ENCODE measurements at places on chromosomes 1 and 21.

DNA sequence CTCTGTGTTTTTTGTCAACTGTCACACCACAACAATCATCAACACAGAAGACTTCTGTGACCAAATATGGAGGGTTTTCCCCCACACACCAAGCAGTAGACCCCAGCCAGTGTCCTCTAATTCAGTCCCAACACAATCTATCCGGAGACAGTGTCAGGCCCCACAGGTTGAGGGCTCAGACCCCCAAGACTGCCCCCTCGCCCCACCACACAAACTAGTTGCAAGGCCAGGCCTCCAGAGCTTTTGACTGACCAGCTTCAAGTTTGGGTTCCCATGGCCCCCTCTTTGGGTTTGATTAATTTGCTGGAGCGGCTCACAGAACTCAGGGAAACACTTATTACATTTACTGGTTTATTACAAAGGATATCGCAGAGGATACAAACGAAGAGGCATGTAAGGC, 37.2 kb downstream of the NEK2 start:
- DNase-seq = no peak

DNA sequence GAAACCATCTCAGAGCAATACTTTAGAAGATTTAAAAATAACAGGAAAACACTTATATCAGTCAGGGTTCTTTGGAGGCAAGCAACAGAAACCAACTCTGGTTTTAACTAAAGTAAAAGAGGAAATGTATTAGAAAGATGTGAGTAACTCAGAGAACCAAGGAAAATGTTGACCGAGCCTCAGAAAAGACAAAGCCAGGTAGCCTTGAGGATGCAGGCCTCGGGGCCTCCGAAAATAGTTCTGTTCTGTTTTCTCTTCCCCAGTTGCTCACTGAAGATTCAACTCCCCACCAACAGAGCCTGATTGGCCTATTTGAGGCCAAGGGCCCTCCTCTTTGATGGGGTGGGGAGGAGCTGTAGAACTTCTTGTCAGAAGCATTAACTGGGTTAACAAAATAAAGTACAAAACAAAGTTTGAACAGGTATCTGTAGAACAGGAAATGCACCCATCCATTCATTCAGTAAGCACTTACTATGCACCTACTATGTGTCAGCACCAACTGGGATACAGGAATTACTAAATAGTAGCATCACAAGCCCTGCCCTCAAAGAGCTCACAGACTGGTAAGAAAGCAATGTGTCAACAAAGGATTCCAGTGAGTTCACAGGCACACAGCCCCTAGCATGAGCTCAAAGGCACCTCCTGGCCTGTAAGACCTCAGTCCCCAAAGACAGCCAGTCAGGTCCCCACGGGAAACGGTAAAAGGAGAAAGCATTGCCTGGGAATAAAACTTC, 12.6 kb downstream of the SLAMF8 start:
- no peak for DNase-seq

DNA sequence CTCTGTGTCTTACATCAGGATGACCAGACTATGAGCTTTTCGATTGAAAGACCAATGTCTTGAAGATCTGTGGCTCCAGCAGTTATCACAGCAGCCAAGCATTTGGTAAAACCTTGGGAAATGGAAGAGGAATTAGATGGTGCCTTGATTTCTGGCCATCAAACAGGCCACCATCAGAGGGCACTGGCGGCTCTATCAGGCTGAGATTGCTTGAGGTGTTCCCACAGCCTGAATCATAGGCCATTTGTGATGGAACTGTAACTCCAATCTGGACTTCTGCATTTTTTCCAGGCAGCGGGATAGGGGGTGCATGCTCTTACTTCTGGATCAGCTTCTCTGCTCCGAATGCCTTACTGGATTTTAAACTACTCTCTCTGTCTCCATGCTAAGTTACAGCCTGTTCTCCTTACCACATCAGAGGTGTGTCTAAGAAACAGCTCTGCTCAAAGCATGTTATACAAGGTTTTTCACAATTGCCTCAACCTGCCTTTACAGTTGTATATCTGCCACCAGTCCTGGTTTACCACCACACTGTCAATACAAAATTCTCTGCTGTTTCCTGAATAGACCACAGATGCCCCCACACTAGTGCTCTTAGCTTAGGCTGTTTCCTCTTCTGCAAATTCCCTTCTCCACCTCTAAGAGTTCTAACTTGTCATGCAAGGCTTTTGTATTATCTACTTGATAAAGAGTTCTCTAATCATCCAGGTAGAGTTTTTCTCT, 180.9 kb downstream of the PTGER3 start:
- no peak for DNase-seq

GRCh38 chr21:28541371-28542112, 451.1 kb downstream of the LTN1 start:
- DNase-seq = no peak

GRCh38 chr1:98323906-98324358, 337.6 kb upstream of the SNX7 start:
- DNase-seq = no peak

DNA sequence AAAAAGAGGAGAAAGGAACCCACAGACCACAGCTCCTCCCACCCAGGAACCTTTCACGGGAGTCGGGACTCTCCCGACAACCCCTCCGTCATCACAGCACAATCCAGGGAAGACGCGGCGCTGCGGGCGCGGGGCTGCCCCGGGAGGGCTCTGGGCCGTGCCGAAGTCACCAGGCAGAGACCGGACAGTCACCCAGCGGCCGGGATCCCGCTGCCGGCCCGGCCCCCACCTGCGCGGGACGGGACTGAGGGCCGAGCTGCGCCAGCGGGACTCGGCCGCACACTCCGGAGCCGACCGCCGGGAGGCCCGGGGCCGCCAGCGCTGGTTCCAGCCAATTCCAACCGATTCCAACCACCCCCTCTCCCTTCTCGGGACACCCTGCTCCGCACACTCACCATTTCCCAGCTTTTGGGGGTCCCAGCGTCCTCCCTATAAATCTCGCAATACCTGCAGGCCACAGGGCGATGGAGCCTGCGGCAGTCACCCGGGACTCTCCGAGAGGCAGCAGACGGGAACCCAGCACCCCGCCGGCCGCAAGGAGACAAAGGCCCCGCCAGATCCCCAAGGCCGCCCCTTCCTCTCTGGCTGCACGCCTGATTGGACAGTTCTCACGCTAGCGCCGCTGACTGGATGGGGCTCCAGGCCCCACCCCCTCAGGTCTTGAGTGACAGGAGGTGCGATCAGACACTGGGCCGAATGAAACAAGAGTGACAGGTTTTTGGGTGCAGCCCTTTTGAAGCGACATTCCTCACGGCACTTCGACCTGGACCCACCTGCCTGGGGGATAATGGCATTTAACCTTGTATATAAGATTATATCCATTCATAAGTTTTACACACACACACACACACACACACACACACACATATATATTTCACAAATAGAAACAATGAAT, at the start of gene ZNF695:
ZNF695 (minus strand) TSS at position 547 of the 895 bp plus-strand sequence; CDS start at position 398, 149 bp downstream.
- DNase-seq = peak; percentile 2

- no peak for DNase-seq
Measured at GRCh38 chr1:244449936-244450508, 1.7 kb downstream of the ADSS2 start.

DNA sequence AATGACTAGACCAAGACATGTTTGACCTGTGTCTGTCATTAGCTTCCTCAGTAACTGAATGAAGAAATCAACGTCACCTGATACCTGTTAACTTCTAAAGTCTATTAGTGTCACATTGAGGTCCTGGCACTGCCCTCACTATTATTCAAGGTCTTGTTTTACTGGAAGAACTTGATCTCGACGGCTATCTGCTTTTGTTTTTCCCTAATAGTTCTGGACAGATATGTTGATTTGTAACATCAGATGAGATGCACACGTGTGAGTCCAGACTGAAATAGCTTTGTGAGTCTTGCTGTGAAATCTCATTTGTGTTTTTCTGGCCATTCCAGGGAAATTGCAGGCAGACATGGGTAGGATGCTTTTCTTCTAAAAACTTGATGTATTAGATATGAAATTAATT, 159.2 kb downstream of the RYR2 start:
- DNase-seq = no peak

- DNase-seq = no peak
Measured at GRCh38 chr21:25790122-25790877, 55.5 kb downstream of the GABPA start.

- DNase-seq = no peak
Measured at GRCh38 chr21:28776251-28776650, 216.4 kb downstream of the LTN1 start.

GRCh38 chr1:221204055-221204833, 325.0 kb downstream of the HLX start:
- no peak for DNase-seq

All from stimulated activated CD4-positive, alpha-beta T cell treated with anti-CD3 and anti-CD28 coated beads, Interleukin-1b, Interleukin-23, amount 100 ng/mL, for 24 hours (primary cell).